SHP77 (cell line): ENCODE measurements at places on chromosomes 1 and 21.
A peak's percentile ranks its signal among the peaks of the same experiment; 100 is the strongest.

DNA sequence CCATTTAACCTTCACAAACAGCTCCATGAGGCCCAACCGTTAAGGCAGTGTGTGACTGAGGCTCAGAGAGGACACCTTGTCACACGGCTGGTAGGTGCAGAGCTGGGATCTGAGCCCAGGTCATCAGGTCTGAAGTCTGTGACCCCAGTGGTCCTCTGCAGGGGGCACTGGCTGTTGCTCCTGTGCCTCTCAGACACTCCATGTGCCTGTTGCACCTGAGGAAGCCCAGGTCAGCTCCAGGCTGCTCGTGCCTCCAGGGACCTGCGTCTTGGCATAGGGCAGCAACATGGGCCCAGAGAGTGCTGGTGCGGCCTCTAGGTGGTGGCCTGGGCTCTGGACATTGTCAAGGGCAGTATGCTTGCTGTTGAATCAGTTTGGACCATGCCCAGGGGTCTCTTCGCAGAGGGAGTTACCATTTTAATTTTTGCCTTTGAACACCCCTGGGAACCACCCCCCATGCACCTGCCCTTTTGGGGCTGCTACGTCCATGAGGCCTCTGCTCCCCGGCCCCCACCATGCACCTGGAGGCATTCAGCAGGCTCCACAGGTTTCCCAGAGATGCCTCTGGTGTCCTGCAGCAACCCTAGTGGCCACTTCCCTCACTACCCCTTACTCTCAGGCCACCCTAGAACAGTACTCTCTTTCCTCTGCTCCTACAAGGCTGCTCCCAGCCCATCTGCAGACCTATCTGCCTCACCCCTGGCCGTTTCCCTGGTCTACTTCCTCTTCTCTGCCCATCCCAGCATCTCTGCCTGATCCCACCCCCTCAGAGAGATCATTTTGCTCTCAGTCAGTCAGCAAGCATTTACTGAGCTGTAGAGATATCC, 25.2 kb upstream of the EPS8L3 start:
- DNase-seq: peak; percentile 33

DNA sequence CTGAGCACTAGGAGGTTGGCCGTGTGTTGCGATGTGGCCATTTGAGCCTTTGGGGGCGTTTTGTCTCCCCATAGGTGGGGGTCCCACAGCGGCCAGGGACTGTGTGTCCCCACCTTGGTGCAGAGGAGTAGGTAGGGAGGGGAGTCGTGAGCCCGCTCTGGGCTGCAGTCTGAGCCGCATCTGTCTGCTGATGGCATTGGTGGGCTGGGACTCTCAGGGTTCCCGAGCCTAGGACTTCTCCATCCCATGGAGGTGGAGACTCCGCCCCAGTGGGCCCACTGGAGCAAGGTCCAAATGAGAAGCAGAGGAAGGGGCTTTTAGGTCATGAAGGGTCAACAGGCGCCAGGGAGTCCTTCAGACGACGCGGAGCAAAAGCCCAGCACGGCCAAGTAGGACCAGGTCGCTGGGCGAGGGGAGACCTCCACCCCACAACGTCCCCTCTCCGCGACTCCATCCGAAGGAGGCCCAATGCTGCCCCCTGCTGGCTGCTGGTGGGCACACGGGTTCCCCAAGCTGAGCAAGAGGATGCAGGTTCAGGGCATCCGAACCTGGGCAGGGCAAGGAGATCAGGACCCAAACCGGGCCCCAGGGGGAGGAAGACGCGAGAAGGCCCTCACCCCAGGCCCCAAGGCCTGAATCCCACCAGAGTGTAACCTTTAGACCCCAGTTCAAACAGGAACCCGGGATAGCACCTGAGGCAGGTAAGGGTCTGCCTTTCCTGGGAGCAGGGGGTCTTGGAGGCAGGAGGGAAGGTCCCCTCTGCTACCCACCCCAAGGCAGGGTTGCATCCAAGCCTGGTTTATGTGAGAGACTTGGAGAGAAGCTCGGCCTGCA, 14.9 kb downstream of the TTC34 start:
- peak; percentile 9 for DNase-seq

GRCh38 chr1:202074985-202075384, 47.7 kb upstream of the GPR37L1 start:
- DNase-seq: no peak

GRCh38 chr1:57866998-57867397, 443.1 kb upstream of the DAB1 start:
- DNase-seq: no peak
